ENCODE measurements at places on chromosomes 5 and 9.
A peak's percentile ranks its signal among the peaks of the same experiment; 100 is the strongest.

GRCh38 chr9:34869390-34869789 lies 88.7 kb upstream of the PHF24 start:
- no peak for DNase-seq

GRCh38 chr9:130276121-130276520 lies 10.6 kb downstream of the HMCN2 start:
- DNase-seq: no peak

GRCh38 chr5:109516390-109516789 lies 106.6 kb upstream of the PJA2 start:
- DNase-seq: no peak

DNA sequence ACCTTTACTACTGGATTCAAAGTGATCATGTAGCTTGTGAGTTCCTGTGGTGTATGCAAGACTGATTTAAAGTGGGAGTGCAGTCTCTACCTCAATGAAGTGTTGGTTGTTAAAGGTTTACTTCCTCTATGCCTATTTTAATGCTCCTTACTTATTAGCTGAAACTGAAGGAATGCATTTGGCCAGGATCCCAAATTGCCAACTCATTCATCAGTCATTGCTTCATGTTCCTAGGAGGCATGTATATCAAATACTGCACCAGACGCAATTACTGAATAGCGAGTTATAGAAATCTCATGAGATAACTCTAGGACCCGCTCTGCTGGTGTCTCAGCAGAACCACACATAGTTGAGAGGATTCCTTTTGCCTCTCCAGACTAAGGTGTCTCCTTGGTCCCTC lies 143.0 kb upstream of the RPS23 start:
- DNase-seq: no peak

- no peak for DNase-seq
Observed at GRCh38 chr5:115467628-115468027, 76.9 kb downstream of the FEM1C start.

- no peak for DNase-seq
Observed at GRCh38 chr9:95778957-95779356, 96.5 kb upstream of the ERCC6L2 start.

DNA sequence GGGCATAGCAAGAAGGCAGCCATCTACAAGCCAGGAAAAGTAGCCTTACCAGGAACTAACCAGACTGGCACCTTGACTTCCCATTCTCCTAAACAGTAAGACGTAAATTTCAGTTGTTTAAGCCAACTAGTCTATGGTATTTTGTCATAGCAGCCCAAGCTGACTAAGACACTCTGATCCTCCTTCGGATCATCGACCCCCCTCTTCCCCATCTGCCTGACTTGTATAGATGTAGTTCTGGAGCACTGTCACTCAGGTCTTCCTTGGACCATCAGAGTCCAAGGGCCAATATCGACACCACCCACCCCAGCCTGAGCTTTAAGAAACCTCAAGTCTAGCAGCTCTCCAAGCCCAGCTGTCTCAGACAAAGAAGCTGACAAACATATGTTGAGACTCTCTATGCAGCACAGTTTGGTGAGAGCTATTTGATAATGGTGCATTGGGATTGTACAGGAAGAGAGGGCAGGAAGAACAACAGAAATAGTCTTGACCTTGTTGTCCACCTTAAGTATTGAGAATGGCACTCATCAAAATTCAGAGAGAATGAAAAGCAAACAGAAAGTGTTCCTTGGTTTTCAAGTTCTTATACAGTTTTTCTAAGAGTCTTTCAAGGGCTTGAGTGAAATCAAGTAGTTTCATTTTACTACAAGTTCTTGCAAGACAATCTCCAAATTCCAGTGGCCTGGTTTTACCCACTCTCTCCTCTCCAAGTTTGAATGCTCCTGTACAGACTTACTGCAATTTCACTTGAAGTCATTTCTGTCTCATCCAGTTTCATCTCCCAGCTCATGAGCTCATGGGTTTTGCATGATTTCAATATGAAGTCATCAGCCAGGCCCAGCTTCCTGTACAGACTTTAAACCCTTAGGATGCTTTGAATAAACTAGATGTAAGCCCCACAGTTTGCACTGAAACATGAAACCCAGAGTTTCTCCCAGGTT lies 122.3 kb upstream of the RAI14 start:
- DNase-seq: peak; percentile 7

- DNase-seq: no peak
Observed at GRCh38 chr9:126947529-126947928, 32.9 kb downstream of the RALGPS1 start.

DNA sequence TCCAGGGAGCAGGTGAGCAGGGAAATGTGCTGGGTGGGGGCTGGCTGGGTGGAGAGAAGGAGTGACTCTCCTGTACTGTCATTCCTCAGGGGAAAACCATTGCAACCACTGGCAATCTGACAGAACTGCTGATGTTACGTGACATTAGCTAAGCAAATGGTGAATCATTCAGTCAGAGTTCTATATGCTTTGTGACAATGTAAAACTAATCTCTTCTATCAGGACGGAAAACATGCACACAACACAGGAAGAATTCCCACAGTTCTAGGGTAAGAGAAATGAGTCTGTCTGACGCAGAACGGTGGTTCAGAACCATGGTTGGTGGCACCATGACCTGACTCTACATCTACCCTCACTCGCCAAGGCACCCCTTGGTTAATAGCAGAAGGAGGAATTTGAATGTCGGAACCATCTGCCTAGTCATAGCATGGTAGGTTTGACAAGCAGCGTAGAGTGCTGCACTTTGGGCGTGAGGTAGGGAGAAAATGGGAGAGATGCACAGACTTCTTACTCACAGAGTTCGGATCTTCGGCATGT lies 243.6 kb upstream of the PANK3 start:
- no peak for DNase-seq

DNA sequence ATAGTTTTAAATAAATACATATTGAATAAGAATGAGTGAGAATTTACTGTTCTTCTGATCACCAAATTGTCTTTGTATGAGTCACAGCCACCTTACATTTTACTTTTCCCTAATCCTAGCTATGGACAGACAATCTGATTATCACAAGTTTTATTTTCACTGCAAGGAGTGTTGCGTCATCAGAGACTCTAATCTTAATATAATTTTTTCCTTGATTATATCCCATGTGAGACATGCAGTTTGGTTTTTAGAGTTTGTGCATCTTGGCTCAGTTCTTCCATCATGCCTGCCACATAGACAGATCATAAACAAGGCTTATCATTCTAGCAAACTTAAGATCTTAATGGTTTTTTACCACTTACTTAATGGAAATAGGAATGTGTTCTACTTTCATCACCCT lies 478.5 kb upstream of the CDH18 start:
- no peak for DNase-seq

- DNase-seq: no peak
Observed at GRCh38 chr9:80586786-80587330, 1015.1 kb downstream of the TLE4 start.

GRCh38 chr5:139964994-139965565 lies 78.0 kb downstream of the NRG2 start:
- DNase-seq: no peak

DNA sequence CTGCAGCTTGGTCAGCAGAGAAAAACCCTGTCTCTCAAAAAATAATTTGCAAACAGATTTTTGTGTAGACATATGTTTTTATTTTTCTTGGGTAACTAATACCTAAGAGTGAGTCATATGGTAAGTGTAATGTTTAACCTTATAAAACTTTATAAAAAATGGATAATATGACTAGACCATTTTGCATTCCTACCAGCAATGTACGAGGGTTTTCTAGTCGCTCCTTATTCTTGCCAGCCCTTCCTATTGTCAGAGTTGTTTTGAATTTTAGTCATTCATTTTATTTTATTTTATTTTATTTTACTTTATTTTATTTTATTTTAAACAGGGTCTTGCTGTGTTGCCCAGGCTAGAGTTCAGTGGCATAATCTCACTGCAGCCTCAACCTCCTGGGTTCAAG lies 37.8 kb downstream of the RABGAP1 start:
- DNase-seq: no peak

DNA sequence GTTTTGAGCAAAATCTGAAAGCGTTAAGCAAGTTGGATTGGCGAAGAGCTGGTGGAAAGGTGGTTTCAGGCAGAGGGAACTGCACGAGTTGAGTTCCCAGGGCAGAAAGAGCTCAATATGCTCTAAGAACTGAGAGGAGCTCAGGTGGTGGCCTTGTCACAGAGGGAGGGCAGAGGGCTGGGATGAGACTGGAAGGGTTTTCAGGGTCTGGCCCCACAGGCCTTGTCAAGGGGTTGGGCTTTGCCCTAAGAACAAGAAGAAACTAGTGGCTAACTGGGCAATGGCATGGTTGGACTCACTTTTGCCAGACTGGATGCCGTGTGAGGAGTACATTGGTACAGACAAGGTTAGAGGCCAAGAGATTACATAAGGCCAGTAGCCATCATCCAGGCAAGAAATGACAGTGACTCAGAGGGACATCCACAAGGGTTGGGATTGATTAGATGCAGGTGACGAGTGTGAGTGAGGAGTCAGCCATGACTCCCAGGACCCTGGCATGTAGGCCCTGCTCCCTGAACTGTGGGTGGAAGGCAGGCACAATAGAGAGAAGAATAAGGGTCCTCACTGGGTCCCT lies 75.1 kb upstream of the SMIM23 start:
- no peak for DNase-seq

DNA sequence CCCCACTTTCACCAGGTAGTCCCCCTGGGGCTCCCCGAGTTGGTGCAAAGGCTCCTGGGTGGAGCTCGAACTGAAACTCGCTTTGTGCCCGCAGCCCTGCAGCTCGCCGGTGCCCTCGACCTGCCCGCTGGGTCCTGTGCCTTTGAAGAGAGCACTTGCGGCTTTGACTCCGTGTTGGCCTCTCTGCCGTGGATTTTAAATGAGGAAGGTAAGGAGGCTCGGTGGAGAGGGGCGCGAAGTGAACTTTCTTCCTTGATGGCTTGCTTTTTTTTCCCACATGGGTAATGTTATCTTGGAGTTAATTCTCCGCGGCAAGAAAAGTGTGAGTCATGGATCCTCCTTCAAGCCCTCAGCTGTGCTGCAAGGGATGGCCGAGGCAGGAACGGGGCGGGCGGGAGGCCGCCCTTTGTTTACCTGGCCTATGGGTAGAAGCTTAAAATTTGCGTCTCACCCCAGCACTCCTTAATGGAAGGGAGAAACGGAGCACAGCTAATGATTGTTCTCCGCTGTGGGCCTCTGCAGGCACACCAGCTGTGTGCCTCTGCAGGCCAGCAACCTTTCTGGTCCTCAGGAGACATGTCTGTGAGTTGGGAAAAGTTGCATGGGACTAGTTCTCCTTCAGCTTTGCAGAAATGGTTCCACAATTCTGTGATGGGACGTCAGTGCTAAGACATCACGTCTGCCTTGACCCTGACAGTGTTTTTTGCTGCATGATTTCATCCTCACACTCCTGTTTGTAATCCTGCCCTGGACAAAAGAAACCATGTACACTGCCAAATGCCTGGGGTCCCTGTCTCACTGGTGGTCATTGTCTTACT lies 1.1 kb downstream of the MAMDC2 start:
- no peak for DNase-seq

DNA sequence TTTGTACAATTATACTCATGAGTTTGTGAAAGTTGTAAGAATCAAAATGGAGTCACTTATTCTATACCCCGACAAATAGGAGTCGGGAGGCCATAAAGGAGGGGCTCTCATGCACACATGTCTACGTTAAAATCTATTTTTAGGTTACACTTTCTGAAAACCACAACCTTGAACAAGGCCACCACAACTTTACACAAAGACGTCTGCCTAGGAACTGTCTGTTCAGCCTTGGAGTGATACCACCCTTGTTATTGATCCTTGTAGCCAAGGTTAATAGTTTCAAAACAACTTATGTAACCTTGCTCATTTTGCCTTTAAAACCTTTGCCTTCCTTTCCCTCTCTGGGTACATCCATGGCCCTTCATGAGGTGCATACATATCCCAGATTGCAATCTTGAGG lies 4.1 kb upstream of the NDFIP1 start:
- DNase-seq: no peak

DNA sequence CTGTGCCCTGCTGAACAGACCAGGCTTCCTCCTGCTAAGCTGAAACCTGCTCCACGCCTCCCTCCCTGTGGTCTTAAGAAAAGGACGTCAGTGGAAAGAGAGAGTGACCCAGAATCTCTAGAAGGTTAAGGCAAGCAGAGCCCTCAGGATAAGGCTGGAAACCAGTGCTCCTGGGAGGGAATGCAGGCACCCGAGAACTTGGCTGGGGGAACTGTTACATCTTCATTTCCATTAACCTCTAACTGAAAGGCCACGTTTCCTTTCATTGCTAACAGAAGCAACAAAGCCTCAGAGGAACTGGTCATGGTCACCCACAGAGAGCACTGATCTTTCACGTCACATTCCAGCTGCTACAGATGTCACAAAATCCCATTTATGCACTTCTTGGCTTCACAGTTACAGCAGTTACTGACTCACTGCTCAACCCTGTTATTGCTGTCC lies 26.1 kb upstream of the AKNA start:
- DNase-seq: no peak

- DNase-seq: no peak
Observed at GRCh38 chr9:708551-709432, 132.7 kb upstream of the DMRT1 start.

GRCh38 chr9:29830821-29831220 lies 2257.5 kb upstream of the C9orf72 start:
- no peak for DNase-seq

- DNase-seq: no peak
Observed at GRCh38 chr9:92534204-92534603, 1.6 kb downstream of the ECM2 start.

DNA sequence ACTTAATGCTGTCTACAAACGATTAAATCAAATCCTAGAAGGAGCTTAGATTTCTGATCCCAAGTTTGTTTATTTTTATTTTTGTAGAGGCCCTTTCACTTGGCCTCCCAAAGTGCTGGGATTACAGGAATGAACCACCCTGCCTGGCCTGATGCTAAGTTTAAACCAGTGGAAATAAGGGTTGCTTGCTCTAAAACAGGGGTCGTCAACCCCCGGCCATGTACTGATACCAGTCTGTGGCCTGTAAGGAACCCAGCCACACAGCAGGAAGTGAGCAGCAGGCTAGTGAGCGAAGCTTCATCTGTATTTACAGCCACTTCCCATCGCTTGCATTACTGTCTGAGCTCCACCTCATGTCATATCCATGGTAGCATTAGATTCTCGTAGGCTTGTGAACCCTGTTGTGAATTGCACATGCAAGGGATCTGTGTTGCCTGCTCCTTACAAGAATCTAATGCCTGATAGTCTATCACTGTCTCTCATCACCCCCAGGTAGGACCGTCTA lies 11.4 kb downstream of the TTC1 start:
- no peak for DNase-seq
